Activated naive CD8-positive, alpha-beta T cell treated with anti-CD3 and anti-CD28 coated beads, Interleukin-2, amount 50 U/mL, for 24 hours (primary cell): ENCODE measurements at places on chromosomes 7 and 10.
A peak's percentile ranks its signal among the peaks of the same experiment; 100 is the strongest.

DNA sequence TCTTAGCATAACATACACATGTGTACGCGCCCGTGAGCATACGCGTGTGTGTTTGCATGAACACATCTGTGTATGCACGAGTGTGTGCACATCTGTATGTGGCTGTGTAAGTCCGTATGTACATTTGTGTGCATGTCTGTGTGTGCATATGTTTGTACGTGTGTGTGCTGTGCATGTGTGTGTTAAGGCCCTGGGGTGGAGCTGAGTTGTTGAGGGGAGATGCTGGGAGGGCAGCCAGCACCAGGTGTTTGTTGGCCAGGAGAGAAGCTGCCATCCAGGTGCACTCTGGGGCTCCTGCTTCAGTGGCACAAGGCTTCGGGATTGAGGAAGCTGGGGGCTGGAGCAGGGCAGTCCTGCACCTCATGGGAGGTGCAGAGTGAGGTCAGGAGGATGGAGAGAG is 85.0 kb downstream of the BMS1 start:
- no peak overlapping the region for H3K27ac ChIP-seq
- H3K27me3 ChIP-seq, result peaks cover 28% of the 10 kb centered on the region
- H3K4me1 ChIP-seq, result peaks cover 2% of the 10 kb centered on the region
- no peaks in the 10 kb centered on the region for H3K36me3 ChIP-seq
- DNase-seq, result no peak
- no peak overlapping the region for H3K4me3 ChIP-seq

GRCh38 chr7:154879629-154880028 is 123.3 kb downstream of the PAXIP1 start:
- no peak overlapping the region for H3K4me3 ChIP-seq
- peaks cover 1% of the 10 kb centered on the region for H3K27me3 ChIP-seq
- no peak for DNase-seq
- no peaks in the 10 kb centered on the region for H3K36me3 ChIP-seq
- H3K27ac ChIP-seq, result no peak overlapping the region

GRCh38 chr10:119211625-119212441 is 4.5 kb downstream of the GRK5 start:
- H3K36me3 ChIP-seq, result peaks cover 4% of the 10 kb centered on the region
- H3K4me1 ChIP-seq, result peaks cover 67% of the 10 kb centered on the region
- DNase-seq, result no peak
- H3K4me3 ChIP-seq, result peak overlapping the region; percentile 69

- no peak overlapping the region for H3K27ac ChIP-seq
- no peaks in the 10 kb centered on the region for H3K4me1 ChIP-seq
- H3K4me3 ChIP-seq, result no peak overlapping the region
- no peaks in the 10 kb centered on the region for H3K27me3 ChIP-seq
- no peaks in the 10 kb centered on the region for H3K36me3 ChIP-seq
Measured at GRCh38 chr7:123191132-123191531, 8.6 kb downstream of the SLC13A1 start.

- no peak for DNase-seq
- no peaks in the 10 kb centered on the region for H3K36me3 ChIP-seq
- H3K4me1 ChIP-seq, result no peaks in the 10 kb centered on the region
- no peak overlapping the region for H3K27ac ChIP-seq
Measured at GRCh38 chr7:50640779-50641178, 75.6 kb upstream of the DDC start.

DNA sequence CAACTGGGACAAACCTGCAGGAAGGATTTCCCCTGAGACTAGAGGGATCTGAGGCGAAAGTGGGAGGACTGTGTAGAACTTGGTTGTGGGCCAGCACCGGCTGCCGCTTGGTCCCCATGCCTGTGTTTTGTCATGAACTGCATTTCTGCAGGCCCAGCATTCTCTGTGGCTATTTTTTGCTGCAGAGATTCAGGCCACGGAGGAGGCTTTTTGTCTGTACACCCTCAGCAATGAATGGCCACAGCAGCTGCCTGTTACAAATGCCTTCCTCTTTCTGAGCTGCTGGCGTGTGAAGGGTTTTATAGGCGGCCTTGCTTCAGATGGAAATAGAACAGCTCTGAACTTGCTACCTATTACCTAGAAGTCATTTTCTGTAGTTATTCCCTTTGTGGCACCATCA is 164.4 kb downstream of the SH2D4B start:
- DNase-seq, result no peak
- H3K4me1 ChIP-seq, result no peaks in the 10 kb centered on the region
- H3K4me3 ChIP-seq, result no peak overlapping the region

- peaks cover 18% of the 10 kb centered on the region for H3K4me1 ChIP-seq
- H3K27ac ChIP-seq, result no peak overlapping the region
- H3K36me3 ChIP-seq, result no peaks in the 10 kb centered on the region
- DNase-seq, result no peak
Measured at GRCh38 chr10:88120075-88120474, 256.6 kb downstream of the PTEN start.

DNA sequence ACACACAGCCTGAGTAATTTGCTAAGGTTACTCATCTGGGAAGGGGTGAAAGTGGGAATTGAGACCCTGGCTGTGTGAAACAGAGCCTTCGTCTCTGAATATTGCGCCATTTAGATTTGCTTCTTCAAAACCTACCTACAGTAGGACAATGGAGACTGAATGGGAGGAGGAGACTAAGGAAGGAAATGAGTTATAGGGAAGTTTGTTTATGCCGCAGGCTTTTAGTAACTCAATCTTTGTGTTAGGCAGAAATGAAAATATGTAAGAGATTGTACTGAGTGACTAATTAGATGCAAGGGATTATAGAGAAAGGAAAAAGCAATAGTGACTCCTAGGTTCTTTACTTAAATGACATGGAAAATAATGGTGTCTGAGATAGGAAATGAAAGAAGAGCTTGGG is 80.2 kb downstream of the KCND2 start:
- no peak overlapping the region for H3K4me3 ChIP-seq
- H3K4me1 ChIP-seq, result no peaks in the 10 kb centered on the region
- H3K27ac ChIP-seq, result no peak overlapping the region
- H3K27me3 ChIP-seq, result no peaks in the 10 kb centered on the region
- DNase-seq, result no peak
- H3K36me3 ChIP-seq, result no peaks in the 10 kb centered on the region

- H3K27ac ChIP-seq, result no peak overlapping the region
- H3K27me3 ChIP-seq, result peaks cover 2% of the 10 kb centered on the region
- H3K4me3 ChIP-seq, result no peak overlapping the region
- no peaks in the 10 kb centered on the region for H3K4me1 ChIP-seq
- no peak for DNase-seq
Measured at GRCh38 chr7:298375-298702, 8.4 kb downstream of the FOXL3 start.

GRCh38 chr7:43557831-43558495 is 24.9 kb upstream of the STK17A start:
- H3K36me3 ChIP-seq, result no peaks in the 10 kb centered on the region
- peaks cover 7% of the 10 kb centered on the region for H3K27me3 ChIP-seq
- no peak overlapping the region for H3K4me3 ChIP-seq
- H3K4me1 ChIP-seq, result peaks cover 15% of the 10 kb centered on the region
- DNase-seq, result no peak
- no peak overlapping the region for H3K27ac ChIP-seq

GRCh38 chr7:16235147-16236114 is 185.9 kb downstream of the CRPPA start:
- no peak overlapping the region for H3K27ac ChIP-seq
- H3K4me1 ChIP-seq, result no peaks in the 10 kb centered on the region
- no peak overlapping the region for H3K4me3 ChIP-seq
- H3K27me3 ChIP-seq, result no peaks in the 10 kb centered on the region

GRCh38 chr10:102229810-102230263 is 3.7 kb downstream of the ELOVL3 start:
- no peaks in the 10 kb centered on the region for H3K36me3 ChIP-seq
- peaks cover 22% of the 10 kb centered on the region for H3K4me1 ChIP-seq
- H3K27ac ChIP-seq, result no peak overlapping the region
- H3K27me3 ChIP-seq, result peaks cover 56% of the 10 kb centered on the region

DNA sequence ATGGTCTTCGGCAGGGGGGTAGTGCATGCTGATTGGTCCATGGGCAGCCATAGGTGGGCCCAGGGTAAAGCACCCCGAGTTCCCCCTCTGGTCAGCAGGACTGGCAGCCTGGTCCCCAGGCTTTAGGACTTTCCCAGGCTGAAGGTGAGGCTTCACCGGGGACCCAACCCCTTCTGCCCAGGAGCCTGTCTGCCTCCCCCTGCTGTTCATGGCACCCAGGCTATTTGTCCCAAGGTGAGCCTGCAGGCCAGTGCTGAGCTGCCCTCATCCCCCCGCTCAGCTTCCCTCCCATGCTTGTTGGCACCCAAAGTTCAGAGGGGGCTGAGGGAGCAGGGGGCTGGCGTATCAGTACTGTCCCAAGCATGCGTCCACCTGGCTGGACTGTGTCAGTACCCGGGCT is 38.5 kb upstream of the ZNRF2 start:
- H3K27ac ChIP-seq, result no peak overlapping the region
- H3K4me3 ChIP-seq, result no peak overlapping the region
- H3K36me3 ChIP-seq, result no peaks in the 10 kb centered on the region
- peaks cover 4% of the 10 kb centered on the region for H3K27me3 ChIP-seq
- DNase-seq, result no peak
